Central memory CD8-positive, alpha-beta T cell (primary cell): ENCODE measurements at places on chromosomes 6 and 20.

DNA sequence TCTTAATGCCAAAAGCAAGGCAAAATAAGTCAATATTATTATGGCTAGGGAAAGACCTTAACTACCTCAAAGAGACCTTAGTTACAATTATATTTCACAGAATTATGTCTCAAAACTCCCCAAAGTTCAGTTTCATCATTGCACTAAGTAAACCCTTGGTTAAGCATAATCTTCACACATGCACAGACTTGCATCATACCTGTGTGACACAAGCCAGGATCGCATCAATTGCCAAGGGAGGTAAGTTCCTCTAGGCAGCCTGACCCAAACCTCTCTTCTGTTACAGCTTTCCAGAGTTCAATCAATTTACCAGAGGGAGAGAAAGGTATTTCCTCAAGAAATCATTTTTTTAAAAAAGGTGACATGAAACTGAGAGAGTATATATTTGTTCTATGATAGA is 31.9 kb upstream of the PRSS35 start:
- no peaks in the 10 kb centered on the region for H3K27me3 ChIP-seq
- no peak overlapping the region for H3K27ac ChIP-seq
- no peak overlapping the region for H3K4me3 ChIP-seq
- H3K4me1 ChIP-seq: no peaks in the 10 kb centered on the region

- H3K4me1 ChIP-seq: no peaks in the 10 kb centered on the region
- no peak for DNase-seq
- H3K4me3 ChIP-seq: no peak overlapping the region
Measured at GRCh38 chr6:6826961-6827360, 238.4 kb downstream of the LY86 start.

GRCh38 chr6:142786476-142786875 is 158.5 kb downstream of the HIVEP2 start:
- H3K27ac ChIP-seq: no peak overlapping the region
- H3K36me3 ChIP-seq: peaks cover 8% of the 10 kb centered on the region
- no peak overlapping the region for H3K4me3 ChIP-seq
- H3K4me1 ChIP-seq: peaks cover 57% of the 10 kb centered on the region

DNA sequence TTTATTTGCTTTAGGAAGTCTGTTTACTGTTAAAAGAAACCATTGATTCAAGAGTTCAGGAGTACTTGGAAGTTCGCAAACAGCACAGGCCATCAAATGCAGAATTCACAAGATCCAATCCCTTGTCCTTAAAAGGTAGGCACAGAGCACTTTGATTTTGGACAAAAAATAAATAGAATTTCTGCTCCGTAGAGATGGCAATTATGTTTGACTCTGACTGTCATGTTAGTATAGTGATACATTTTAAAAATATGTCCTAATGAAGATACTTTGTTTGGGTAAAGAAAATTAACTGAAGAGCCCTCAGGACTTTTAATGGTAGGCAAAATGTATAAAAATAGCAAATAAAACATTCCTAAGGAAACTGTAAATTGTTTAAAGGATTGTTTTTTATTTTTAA is 113.1 kb downstream of the JAG1 start:
- no peaks in the 10 kb centered on the region for H3K27me3 ChIP-seq
- peaks cover 25% of the 10 kb centered on the region for H3K4me1 ChIP-seq
- DNase-seq: no peak
- H3K4me3 ChIP-seq: no peak overlapping the region

- H3K27ac ChIP-seq: no peak overlapping the region
- H3K36me3 ChIP-seq: no peaks in the 10 kb centered on the region
- H3K27me3 ChIP-seq: peaks cover 57% of the 10 kb centered on the region
- DNase-seq: no peak
- no peaks in the 10 kb centered on the region for H3K4me1 ChIP-seq
Measured at GRCh38 chr20:13659288-13659687, 20.6 kb upstream of the TASP1 start.

DNA sequence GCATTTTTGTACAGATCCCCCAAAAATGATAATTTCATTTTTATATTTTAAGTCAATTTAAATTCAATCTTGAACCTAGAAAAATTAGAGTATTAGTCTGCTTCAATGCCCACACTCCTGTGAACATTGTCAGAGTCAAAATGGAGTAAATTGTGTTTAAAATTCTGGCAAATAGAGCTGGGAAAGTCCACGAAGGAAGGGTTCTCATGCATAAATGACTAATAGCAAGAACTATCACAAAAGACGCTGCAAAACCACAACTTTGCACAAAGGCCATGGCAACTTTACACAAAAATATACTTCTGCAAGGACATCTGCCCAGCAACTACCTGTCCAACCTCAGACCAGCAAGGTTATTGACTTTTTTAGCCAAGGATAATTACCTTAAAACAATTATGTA is 203.2 kb upstream of the SMLR1 start:
- no peak overlapping the region for H3K4me3 ChIP-seq
- no peaks in the 10 kb centered on the region for H3K27me3 ChIP-seq
- no peak overlapping the region for H3K27ac ChIP-seq

DNA sequence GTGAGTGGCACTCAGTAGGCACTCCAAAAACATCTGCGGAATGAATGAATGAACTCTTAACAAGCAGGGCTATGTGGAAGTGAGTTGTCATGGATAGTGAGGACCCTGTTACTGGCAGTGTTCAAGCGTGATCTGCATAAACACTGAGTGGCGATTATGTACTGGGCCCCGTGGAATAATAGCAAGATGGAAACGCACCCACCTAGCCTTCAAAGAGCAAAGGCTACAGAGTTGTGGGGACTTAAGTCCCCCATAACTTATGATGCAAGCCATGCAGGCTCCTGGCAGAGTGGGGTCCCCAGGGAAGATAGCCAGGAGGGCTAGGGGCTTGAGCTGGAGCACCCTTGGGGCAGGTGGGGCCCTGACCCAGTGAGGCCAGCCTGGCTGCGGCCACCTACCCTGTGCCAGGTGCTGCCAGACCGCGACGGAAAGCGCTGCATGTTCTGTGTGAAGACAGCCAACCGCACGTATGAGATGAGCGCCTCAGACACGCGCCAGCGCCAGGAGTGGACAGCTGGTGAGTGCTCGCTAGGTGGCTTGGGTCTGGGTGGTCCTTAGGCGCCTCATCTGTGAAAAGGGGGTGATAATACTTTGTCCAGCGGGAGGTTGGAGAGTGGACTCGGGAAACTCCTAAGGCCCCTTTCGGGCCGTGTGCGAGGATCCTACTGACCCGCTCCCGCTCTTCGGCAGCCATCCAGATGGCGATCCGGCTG is 20.0 kb downstream of the DEF6 start:
- H3K36me3 ChIP-seq: peaks cover 78% of the 10 kb centered on the region
- no peaks in the 10 kb centered on the region for H3K27me3 ChIP-seq
- H3K4me3 ChIP-seq: no peak overlapping the region
- peak overlapping the region; percentile 57 for H3K27ac ChIP-seq
- DNase-seq: no peak

GRCh38 chr6:683742-684440 is 9.0 kb downstream of the EXOC2 start:
- H3K27ac ChIP-seq: peak overlapping the region; percentile 23
- peaks cover 12% of the 10 kb centered on the region for H3K36me3 ChIP-seq
- no peak for DNase-seq
